SHP77 (cell line): ENCODE measurements at places on chromosomes 7 and 10.

DNA sequence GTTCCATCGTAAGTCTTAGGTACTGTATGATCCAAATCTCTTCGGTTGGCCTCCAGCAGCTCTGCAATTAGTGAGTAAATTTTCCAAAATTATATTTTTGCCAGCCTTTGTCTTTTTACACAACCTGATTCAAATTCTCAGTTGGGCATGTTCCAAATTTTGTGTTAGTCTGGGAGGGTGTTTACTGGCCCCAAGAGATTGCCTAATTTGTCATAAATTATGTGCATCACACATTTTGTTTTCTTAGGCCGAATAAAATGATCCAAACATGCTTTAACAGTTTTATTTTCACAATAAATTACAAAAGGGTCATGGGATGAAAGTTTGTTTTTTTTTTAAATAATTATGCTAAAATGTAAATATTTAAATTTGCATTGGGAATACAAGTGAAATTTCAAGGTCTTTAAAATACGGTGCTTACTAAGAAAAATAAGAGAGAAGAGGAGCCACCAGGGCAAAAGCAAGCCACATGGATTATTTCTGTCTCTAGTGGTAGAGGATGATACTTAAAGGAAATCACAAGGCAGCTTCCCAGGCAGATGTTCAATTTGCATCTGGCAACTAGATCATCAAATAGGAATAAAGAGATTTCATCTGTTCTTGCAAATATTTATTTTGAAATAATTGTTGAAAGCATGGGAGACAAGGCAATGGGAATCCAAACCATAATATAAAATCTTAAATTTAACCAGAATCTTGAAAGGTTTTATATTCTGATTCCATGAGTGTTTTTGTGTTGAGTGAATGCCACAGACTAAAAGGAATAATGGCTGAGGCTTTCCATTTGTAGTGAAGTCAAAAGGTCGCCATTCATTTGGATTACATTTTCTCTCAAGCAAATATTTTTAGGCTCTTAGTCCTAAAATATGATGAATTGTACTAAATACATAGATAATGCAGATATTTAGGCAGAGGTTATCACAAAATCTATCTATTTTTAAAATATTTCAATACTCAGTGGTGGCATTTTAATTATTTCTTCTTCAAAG lies 111.1 kb downstream of the MDFIC start:
- no peak for DNase-seq

GRCh38 chr10:1354809-1355710 lies 298.9 kb downstream of the WDR37 start:
- DNase-seq: no peak

DNA sequence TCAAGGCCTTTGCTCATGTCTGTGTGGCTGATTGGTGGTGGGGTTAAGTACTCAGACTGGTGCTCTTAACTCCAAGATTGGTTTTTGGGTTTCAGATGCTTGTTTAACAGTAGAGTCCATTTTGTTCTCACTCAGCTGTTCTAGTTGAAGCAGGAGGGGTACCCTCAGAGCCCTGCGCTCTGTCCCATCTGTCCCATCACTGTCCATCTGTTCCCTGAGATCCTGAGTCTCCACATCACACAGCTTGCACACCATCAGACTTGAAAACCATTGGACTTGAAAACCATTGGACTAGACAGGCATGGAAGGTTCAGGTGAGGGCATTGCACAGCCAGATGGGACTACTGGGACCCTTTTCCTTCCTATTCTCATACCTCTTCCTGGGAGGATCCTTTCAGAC lies 39.3 kb downstream of the TMEM178B start:
- no peak for DNase-seq

GRCh38 chr7:79453558-79454360 lies at the start of gene MAGI2:
TSS of gene MAGI2 (minus strand) at chr7:79453667. CDS start at chr7:79453320, 347 bp downstream.
- no peak for DNase-seq

- no peak for DNase-seq
Measured at GRCh38 chr10:106508950-106509349, 655.6 kb downstream of the SORCS1 start.

GRCh38 chr10:43102063-43102828 lies 25.4 kb downstream of the RET start:
- no peak for DNase-seq

- DNase-seq: no peak
Measured at GRCh38 chr7:36920433-36920832, 196.1 kb upstream of the AOAH start.

GRCh38 chr10:29285624-29286051 lies 3.2 kb upstream of the LYZL1 start:
- DNase-seq: no peak

GRCh38 chr10:48517911-48518811 lies 86.7 kb downstream of the ARHGAP22 start:
- no peak for DNase-seq

- DNase-seq: no peak
Measured at GRCh38 chr10:126397640-126398382, 9.5 kb upstream of the ADAM12 start.

GRCh38 chr7:4653771-4654170 lies 28.3 kb upstream of the FOXK1 start:
- no peak for DNase-seq

- peak; percentile 37 for DNase-seq
Measured at GRCh38 chr7:129864042-129864441, 88.7 kb downstream of the UBE2H start.

DNA sequence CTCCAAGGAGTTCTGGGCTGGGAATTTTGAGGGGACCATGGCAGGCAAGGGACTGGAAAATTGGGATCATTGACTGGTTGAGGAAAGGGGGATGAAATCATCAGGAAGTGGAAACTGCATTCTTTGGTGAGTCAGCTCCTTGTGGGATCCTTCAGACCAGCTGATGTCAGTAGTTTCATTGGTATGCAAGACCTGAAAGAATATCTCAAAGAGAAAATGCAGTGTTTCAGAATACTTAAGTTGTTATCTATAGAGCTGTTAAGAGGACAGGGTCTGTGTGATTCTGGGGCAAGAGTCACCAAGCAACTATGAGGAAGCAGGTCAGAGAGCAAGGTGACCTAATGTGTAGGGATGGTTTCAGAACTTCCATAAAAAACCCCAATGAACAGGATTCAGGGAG lies 595.9 kb upstream of the AUTS2 start:
- no peak for DNase-seq

DNA sequence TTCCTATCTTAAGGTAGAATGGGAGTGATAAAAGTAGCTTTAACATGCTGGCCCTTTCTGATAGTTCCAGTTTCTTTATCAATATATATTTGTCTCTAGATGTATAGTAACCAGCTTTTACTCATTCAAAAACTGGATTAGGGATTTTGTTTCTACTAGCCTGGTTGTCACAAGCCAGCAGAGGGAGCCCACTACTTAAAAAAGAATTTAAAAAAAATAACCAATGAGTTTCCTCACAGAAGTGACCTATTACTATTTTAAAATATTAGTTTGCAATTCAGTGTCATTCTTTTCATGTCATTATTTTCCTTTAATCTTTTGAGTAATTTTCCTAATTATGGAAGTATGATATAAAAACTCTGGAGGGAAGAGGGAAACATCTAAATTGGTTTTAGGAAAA lies 142.1 kb downstream of the PHTF2 start:
- peak; percentile 16 for DNase-seq

DNA sequence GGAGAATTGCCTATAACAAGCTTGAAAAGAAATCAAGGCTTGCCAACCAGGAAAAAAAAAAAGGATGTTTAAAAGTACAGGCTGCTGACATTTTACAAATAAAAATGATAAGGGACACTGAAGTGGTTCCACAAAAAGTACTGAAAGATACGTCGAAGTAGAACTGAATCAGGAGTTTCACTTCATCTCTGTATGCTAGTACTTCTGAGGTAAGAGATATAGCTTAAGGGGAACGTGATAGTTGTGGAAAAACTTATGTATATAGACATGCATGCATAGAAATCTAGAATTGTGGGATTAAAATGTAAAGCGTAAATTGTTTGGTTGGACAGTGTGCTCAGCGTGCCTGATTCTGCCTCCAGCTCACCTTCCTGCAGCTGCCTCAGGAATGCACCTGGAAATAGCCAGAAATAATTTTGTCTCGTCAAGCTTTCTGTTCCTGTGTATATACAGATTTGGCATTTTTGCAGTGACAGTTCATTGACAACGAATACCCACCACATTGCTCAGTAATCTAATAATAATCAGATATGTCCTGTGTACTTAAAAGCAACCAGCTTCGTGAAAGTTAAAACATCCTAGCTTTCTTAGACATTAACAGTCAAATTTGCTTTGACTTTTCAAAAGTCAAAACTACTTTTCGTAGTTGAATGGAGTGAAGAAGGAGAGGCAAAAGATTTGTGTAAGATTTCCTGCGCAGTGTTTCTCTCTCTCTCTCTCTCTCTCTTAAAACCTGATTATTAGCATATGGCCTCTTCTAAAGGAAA lies 1.4 kb downstream of the SOSTDC1 start:
- no peak for DNase-seq

DNA sequence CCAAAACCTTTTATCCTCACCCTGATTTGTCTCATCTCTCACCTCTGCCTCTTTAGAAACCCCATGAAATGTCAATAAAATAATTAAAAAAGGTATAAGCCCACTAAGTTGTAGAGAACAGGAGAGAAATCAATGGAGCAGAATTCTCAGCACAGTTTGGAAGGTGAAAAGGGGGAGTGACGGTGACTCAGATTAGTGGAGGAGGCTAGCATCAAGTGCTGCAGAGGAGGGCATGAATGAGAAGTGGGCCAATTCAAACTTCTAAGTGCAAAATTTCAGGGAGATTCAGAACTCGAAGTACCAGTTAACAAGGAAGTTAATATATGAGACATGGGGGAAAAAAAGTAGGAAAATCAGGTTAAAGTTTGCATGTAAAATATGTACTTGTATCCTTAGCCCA lies 34.9 kb upstream of the ETV1 start:
- DNase-seq: no peak

DNA sequence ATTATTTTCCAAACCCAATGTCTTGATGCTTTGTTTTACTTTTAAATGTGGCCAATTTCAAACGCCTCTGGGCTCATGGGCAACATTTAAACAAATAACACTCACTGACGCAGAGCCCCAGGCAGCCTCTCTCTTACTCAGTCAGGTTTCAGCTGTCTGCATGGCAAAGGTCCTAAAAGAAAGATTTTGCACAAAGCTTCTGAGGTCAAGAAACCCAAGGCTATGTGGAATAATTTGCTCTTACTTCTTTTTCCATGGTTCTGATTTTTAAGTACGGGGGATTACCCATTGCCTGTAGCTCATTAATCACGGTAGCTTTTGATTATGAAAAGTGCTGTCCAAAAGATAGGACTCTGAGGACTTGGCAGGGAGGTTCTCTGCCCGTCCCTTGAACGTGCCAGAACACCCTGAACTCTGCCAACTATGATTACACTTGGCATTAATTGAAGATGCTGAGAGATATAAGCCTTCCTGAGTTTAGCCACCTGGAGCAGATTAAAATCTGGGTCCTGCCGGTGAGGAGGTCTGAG lies 14.1 kb upstream of the MSRB2 start:
- DNase-seq: no peak

DNA sequence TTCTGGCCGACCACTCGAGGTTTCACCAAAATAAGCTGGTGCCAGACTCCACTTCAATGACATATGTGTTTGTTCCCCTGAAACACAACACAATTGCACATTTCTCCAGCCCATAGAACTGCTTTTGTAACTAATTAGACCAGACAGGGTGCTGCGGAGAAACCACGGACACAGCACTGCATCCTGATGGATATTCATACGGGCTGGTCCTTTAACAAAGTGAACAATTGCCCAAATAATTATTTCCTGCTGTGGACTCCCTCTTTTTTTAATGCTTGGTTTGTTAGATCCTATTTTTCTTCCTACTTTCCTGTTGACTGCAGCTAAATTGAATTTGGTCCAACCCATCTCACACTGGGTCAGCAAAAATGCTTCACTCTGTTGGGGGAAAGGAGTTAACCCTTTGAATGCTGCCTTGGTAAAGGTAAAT lies 198.6 kb upstream of the BMPER start:
- no peak for DNase-seq

DNA sequence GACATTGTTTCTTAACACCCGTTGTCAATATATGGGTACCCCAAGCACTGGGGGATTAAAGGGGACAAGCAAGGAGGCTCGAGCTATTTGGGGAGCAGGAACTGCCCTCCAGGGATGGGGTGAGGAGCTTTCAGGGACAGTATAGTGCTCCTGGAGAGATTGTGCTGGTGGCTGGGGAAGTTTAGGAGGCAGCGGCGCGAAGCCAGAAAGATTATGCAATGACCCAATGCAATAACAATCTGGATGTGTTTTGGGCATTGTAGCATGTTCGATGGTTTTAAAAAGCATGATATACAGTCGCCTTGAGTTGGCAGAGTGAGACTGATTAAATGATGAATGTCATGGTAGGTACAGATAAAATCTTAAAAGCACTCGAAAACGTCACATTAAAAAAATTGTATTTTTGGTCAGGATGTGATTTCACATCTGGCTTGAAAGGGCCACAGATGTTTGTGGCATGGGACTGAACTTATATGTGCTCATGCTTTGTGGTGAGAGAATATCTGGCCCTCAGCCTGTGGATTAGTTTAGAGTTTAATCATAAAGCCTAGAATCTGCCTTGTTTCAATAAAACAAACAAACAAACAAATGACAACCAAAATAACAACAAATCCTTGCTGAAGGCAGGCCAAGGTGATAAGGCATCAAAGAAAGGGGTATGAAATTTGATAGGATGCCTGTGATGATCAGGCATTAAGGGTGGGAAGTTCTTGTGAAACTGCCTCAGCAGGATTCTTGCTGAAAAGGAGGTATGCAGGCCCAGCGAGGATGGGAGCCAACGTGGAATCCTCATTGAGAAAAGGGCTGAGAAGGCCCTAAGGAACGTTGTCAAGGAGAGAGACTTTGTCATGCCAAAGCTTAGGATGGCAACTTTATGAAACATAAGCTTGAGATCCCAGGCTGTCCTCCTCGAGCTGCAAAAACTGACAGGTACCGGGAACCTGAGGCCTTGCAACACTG lies 417.1 kb upstream of the KLF6 start:
- DNase-seq: no peak

- no peak for DNase-seq
Measured at GRCh38 chr10:109966961-109967738, 40.6 kb upstream of the ADD3 start.

GRCh38 chr7:74606909-74607510 lies 50.5 kb upstream of the GTF2I start:
- no peak for DNase-seq

- DNase-seq: no peak
Measured at GRCh38 chr10:52483587-52483986, 169.5 kb downstream of the DKK1 start.

DNA sequence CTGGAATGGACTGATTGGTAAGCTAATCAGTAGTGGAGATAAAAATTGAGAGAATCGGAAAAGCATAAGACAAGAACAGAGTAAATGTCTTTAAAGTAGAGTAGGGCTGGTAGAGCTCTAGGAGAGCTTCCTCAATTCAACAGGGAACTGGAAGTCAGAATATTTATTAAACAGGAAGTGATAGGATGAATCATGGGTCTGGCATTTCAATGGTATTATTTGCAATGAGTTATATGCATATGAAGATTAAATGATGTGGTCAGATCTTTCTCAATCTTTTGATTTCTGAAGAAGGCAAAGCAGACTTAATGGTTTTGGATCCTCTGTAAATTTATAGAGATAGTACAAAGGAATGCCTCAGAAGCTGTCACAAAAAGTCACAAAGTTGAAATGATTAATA lies 349.0 kb downstream of the HPSE2 start:
- no peak for DNase-seq

- no peak for DNase-seq
Measured at GRCh38 chr7:17305387-17306171, 7.1 kb downstream of the AHR start.
